ENCODE measurements at places on chromosomes 3 and 15.

- no peak for DNase-seq
These were observed 152.4 kb downstream of the EBLN2 start for GRCh38 chr3:73213896-73214295.

- no peak for DNase-seq
These were observed 964 bp upstream of the TASOR start for GRCh38 chr3:56684029-56684428.

GRCh38 chr3:187783098-187783497, 37.8 kb upstream of the BCL6 start:
- DNase-seq, result no peak

GRCh38 chr3:45182915-45183871, 37.0 kb upstream of the CDCP1 start:
- DNase-seq, result no peak

- no peak for DNase-seq
These were observed 2.9 kb upstream of the FXR1 start for GRCh38 chr3:180909369-180910127.

- DNase-seq, result no peak
These were observed 16.3 kb upstream of the NEK10 start for GRCh38 chr3:27385504-27385903.

- no peak for DNase-seq
These were observed 18.6 kb downstream of the NMD3 start for GRCh38 chr3:161239700-161240099.

DNA sequence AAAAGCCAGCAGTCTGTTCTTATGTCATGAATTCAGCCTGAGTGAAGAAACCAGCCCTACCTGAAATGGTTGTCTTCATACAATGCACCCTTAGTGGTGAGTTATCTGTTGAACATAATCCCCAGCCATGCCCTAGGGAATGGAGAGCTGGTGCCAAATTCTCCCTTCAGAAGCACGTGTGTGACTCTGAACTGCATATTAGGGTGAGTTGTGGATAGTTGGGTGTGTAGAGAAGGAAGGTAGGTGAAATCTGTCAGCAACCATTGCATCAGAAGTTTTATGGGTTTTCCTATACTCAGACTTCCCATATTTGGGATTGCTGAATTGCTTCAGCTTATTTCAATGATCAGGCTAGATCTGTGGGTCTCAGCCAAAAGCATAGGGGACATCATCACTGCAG, 46.5 kb upstream of the TP63 start:
- DNase-seq, result no peak

- no peak for DNase-seq
These were observed 310.5 kb upstream of the THBS1 start for GRCh38 chr15:39270221-39270855.

DNA sequence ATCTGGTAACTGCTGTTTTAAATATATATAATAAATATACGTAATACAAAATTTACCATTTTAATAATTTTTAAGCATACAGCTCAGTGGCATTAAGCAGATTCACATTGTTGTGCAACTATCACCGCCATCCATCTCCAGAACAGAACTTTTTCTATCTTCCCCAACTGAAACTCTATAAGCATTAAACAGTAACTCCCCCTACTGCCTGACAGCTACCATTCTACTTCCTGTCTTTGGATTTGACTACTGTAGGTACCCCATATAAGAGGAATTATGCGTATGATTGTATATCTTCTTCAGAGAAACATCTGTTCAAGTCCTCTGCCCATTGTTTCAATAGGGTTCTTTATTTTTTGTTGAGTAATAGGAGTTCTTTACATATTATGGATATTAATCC, 36.8 kb downstream of the EID1 start:
- DNase-seq, result no peak

DNA sequence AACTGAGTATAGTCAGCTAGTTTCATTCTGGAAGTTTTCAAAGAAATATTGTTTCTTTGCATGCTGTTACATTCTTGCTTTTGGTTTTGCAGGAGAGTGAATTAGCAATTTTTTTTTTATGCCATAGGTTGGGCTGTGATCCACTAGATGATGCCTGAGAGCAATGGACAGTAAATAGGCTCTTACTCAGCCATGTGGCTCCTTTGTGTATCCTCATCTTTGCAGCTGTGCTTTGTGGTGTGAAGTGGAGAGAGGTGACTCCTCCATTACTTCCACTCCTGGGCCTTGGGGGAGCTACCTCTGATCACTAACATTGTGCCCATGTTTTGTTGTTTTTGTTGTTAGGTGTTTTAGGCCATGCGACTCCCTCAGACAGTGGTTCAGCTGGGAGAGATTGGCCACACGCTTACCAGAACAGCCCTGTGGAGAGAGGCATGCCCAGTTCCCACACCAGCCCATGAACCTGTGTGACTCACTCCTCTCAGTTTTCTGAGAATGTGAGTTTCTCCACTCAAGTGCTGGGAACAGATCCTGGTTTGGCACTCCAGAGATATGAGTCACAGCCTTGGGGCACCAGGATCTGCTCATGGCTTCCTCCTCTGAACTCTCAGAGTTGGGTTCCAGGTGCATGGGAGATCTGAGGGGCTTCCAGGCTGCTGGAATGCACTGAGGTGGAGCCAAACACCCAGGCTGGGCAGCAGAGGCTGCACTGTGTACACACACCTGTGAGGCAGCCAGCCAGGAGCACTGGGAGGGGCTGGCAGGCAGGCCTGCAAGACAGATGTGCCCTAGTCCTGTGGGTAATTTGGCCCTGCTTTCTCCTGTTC, 785.3 kb downstream of the ROBO2 start:
- DNase-seq, result no peak

DNA sequence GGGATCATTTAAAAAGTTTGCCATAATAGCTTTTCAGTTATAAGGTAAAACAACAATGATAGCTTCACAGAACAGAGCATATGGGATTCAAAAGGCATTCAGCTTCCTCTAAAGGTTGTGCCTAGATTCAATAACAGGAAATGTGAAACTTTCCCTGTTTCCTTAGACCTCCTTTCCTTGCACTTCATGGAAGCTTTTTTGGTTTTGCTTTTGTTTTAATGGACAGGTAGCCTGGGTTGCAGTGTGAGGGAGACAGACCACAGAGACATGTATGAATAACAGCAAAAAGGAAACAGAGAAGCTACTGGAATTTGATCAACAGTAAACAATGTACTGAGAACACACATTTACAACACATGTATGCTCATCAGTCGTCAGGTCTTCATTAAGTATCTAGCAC, 2.3 kb upstream of the TNFAIP8L3 start:
- no peak for DNase-seq

DNA sequence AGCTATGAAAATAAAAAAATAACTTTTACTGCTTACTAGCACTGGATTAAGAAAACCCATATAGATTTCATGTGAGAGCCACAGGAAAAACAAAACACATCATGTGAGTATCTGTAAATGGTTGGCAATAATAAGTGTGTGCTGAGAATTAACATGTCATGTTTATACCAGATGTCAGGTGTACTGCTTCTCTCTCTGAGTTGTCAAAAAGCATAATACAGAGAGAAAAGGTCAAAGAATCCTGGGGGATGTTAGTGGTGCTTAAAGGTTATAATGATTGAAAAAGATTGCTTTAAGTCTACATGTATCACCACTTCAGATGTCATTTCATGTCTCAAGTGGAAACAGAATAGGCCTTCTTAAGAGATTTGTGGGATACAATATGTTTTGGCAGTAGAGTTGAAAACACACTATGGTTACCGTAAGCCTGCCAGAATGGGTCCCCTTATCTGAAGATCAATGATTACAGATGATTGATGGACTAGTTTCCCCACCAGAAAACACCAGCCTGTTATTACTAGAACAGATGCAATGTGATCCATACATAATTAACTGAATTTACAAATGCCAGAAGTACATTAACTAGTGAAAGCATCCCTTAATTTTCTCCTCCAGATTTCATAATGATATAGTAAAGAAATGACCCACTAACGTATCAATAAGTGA, 204.1 kb downstream of the CNTN3 start:
- DNase-seq, result no peak

DNA sequence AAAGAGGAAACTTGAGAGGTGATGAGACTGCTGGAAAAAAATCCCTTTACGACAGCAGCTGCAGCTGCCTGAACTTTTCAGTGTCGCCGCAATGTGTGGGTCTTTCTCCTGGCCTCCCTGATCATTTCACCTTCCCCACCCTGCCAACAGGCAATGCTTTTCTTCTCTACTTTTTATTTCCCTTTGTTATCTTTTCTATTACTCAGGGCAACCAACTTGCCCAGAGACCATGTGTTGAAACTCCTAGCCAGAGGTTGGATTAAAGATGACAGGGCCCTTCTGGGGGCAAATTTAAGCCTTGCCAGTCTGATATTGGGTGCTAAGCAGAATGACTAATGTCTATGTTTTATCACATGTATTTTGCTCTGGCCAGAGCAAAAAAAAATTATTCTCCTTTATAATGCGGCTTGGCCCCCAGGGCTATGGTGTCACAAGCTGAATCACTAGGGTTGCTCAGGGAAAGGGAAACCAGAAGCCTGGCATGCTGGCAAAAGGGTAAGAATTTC, 51.5 kb upstream of the CFAP20DC start:
- no peak for DNase-seq

- no peak for DNase-seq
These were observed 55.0 kb downstream of the GOLIM4 start for GRCh38 chr3:168040607-168041208.

DNA sequence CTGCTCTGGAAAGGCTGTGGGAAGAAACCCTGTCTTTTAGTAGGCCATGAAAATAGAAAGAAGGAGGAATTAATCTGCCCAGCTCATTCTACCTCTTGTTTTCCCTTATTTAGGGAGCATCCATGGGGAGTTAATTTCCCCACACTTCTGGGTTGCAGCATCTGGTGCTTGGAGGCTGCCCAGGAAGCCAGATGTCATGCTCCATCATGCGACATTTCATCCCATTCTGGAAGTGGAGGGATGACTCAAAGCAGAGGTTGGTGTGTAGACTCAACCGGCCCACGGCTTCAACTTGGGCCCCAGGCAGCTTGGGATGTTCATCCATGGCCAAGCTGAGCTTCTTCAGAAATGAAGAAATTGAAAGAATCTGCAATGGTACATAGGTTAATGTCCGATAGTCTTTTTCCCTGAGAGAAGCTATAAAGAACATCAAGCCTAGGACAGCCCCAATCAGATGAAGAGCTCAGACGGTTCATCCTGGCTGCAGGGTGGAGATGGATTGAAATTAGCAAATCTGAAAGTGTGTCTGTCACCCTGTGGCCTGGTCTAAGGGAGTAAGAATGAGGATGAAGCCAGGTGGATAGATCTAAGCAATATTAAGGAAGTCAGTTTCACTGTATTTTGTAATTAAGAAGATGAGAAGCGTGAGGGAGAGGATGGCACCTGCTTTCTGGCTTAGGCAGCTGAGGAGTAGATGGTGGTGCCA, 24.5 kb upstream of the PROK2 start:
- DNase-seq, result no peak

GRCh38 chr3:154085799-154086198, 35.4 kb upstream of the ARHGEF26 start:
- no peak for DNase-seq

GRCh38 chr15:77418966-77419835, 703 bp downstream of the PEAK1 start:
- peak; percentile 55 for DNase-seq

- peak; percentile 54 for DNase-seq
These were observed at the start of gene CMTM7 for GRCh38 chr3:32391643-32392535. TSS of gene CMTM7 (plus strand) at chr3:32391853. CDS start at chr3:32391907, 54 bp downstream.

GRCh38 chr15:66456211-66456610, 41.4 kb downstream of the SNAPC5 start:
- no peak for DNase-seq

DNA sequence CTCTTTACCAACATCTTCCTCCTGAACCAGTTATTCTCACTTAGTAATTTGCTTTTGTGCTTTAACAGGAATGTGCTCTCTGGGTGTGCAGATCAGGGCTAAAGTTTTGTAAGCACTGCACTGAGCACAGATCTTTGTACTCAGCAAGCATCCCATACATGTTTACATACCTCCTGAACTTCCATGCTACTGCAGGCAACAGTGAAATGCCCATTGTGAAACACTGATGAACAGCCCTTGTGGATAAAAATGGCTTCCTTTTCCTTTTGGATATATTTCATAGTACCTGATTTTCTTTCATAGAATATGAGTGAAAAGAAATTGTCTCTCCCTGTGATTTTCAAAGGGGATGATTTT, 855.9 kb downstream of the MCTP2 start:
- no peak for DNase-seq

GRCh38 chr3:88225326-88226008, 75.7 kb downstream of the C3orf38 start:
- DNase-seq, result no peak

GRCh38 chr3:144312702-144313101, 341.1 kb downstream of the DIPK2A start:
- no peak for DNase-seq

DNA sequence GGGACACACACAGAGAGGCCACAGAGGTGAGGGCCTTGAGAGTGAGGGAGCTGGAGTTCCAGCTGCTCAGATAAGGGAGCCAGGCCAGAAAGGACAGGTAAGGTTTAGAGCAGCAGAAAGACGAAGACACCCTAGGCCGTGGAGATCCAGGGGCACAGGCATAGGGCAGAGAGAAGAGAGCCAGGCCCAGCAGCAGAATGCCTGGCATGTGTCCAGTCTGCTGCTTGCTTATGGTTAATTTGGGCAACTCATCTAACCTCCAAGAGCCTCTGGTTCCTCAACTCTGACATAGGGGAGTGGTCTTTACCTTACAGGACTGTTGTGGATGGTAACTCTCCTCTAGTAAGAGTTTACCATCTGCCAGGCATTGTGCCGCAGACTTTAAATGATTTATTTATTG, 35.9 kb downstream of the STARD5 start:
- DNase-seq, result no peak

GRCh38 chr3:195458316-195458717, 15.5 kb upstream of the ACAP2 start:
- no peak for DNase-seq

DNA sequence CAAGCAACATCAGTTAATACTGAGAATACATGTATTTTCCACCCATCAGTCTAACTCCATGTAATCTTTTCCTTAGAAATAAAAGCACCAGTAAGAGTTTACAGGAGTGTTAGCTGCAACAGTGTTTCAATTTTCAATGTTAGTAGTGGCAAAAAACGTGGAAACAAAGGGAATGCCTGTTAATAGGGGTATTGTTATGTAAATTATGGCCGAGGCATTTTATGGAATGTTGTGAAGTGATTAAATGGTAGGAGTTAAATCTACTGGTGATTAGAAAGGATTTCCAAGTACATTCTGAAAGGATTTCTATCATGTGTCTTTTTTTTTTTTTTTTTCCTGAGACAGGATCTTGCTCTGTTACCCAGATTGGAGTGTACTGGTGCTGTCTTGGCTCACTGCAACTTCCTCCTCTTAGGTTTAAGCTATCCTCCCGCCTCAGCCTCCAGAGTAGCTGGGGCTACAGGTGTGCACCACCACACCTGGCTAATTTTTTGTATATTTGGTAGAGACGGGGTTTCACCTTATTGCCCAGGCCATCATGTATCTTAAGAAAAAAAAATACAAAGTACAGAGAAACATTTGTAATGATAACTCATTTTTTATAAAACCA, 6.6 kb downstream of the ATP6V1A start:
- DNase-seq, result no peak

DNA sequence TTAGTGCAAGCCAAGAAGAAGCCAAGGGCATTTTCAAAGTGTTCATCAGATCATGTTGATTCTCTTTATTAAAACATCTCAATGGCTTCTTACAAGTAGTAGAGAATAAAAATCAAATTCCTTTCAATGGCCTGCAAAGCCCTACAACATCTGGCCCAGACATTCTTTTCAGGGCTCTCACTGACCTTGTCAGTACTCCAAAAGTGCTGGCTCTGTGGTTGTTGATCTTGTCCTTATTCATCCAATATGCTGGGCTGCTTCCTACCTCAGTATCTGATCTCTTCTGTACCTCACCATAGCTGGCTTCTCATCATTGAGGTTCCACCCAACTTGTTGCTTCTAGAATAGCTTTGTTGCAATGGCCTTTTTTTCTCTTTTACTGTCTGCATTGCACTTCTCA, 74.0 kb upstream of the SAMMSON start:
- no peak for DNase-seq

Data from activated CD8-positive, alpha-beta memory T cell treated with anti-CD3 and anti-CD28 coated beads, Interleukin-2, amount 50 U/mL, for 4 hours (primary cell).